AG20443 (cell line): ENCODE measurements at places on chromosomes 5 and 9.

GRCh38 chr5:133119233-133119711, 67.5 kb downstream of the HSPA4 start:
- no peak for DNase-seq

- DNase-seq: no peak
Measured at GRCh38 chr5:171523781-171524180, 104.3 kb downstream of the FGF18 start.

DNA sequence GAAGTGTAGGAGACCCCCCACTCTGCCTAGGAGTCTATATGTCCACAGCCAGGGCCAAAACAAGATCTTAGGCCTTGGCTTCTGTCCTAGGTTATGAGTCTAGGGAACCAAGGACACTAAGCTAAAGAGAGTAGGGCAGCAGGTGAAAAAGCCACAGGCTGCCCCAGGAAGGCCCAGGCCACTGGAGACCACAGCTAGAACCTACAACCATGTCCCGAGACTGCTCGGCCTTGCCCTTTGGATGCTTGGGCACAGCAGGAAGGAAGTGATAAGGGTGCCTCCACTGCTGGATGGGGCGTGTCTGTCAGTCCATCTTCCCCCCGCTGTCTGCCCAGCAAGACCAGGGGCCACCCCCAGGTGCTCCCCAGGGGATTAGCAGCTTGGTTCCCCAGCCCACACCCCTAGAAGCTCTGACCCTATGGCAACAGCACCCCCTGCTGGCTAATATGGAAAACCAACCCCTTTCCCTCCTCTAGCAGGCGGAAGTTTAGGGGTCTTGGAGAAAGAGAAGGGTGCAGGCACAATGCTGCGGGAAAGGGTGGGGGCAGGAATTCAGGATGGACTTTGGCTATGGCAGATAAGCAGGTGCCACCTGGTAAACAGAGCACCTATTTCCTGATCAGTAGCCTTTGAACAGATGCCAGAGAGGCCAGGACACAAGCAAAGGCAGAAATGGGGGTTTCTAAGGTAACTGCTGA, 10.5 kb upstream of the IRF1 start:
- DNase-seq: peak; percentile 61

DNA sequence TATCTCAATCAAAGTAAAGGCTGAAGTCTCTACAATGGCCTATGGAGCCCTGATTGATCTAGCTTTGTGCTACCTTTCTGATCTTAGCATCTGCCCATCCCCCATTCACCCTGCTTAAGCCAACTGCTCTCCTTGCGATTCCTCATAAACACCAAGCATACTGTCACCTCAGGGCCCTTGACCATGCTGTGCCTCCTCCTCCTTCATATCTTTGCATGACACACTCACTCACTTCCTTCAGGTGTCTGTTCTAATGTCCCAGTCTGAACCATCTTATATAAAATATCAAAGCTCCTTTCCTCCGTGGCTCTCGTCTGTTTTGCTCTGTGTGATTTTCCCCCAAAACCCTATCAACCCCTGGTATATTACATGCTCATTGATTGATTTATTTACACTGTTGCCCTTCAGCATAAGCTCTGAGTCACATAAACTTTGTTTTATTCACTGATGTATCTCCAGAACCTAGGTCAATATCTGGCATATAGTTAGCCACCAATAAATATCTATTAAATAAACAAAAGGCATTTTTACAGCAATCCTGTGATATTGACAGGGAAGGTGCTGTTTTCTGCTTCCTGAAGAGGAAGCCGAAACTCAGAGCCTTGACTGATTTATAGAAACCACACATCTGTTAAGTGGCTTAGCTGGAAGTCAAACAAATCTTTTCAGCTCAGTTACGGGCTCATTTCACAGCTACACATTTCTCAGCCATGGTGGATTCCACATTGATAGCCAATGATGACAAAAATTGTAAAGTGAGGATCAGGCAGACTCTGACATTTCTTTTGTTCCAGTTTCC, 103.6 kb downstream of the BOD1 start:
- DNase-seq: no peak

DNA sequence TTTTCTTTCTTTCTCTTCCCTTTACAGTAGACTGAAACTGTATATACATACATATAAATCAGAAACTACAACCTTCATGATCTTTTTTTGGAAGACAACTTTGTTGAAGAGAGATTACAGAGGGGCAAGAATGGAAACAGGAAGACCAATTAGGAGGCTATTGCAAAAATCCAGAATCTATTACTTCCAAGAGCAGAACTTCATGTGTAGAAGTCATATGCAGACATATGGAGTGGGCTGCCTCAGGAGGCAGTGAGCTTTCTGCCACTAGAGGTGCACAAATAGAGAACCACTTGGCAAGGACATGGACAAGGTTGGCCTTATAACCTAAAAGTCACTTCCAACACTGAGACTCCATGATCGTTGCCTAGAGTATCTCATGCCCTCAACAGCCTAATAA, 157.8 kb upstream of the NR4A3 start:
- no peak for DNase-seq

DNA sequence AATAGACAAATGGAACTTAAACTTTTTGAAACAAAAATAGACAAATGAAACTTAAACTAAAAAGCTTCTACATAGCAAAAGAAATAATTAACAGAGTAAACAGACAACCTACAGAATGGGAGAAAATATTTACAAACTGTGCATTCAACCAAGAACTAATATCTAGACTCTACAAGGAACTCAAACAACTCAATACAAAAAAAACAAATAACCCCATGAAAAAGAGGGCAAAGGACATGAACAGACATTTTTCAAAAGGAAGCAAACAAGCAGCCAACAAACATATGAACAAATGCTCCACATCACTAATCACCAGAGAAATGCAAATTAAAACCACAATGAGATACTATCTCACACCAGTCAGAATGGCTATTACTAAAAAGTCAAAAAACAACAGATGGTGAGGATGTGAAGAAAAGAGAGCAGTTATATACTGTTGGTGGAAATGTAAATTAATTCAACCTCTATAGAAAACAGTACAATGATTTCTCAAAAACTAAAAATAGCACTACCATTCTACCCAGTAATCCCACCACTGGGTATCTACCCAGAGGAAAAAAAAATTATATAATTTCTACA, 170.8 kb upstream of the RGMB start:
- DNase-seq: no peak

- no peak for DNase-seq
Measured at GRCh38 chr9:36488389-36488756, 84.3 kb upstream of the MELK start.

DNA sequence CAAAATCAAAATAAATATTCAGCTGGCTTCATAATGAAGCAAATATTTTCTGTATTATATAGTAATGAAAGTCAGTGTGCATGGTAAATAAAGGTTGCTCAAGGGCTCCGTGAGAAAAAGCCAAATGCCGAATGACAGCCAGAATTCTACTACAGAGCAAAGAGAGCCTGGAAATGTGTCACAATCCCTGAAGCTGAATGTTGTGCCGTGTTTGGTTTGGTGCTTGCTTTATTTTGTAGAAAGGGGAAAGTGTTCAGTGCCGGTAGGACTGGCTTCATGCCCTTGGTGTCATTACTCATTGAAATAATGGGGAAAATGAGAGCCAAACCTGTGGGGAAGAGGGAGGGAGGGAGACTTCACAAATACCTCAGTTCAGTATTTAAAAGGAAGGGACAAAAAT, 26.8 kb upstream of the ADAMTSL1 start:
- DNase-seq: peak; percentile 43

GRCh38 chr9:134286471-134287245, 39.6 kb upstream of the RXRA start:
- DNase-seq: no peak

GRCh38 chr5:35354751-35355150, 124.5 kb upstream of the PRLR start:
- DNase-seq: peak; percentile 55

DNA sequence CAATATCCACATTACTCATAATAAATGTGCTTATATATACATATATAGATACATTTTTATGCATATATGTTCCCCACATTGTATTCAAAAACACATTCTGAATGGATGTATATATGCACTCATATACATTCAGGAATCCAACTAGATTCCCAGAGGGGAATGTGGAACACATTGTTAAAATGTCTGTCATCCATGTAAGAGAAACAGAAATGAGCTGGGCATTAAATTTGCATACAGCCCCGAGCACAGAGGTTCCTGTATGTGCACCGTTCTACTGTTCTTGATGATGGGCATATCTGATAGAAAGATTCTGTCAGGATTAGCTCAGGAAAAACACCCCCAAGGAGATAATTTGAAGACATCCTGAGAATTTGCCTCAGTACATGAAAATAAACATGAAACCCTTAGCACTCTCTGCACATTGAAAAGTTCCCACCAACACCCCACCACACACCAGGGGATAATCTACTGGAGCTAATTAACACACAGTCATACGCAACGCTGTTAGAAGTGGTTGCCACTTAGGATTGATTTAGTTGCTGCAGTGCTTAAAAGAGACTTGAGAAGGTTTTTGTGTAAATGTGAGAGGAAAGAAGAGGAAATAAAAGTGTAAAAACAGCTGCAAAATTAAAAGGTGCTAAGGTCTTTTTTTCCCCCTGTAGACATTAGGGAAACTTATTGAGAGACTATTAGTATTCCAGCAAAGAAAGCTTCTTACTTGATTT, 223.3 kb downstream of the SLF1 start:
- no peak for DNase-seq

DNA sequence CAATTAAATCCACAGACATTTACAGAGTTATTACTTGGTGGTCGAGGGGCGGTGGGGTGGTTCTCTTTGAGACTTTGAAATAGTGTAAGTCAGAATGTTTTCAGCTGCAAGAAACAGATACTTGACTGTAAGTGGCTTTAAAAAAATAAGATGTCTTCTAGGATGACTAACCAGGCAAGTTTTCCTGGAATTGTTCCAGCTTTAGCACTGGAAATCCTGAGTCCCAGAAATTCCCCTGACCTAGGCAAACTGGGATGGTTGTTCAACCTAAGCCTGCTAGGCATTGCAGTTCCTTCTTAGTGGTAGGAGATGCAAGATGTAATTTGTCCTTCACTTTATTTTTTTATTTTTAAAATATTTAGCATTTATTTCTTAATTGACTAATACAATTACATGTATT, 169.5 kb upstream of the POC5 start:
- no peak for DNase-seq

- DNase-seq: no peak
Measured at GRCh38 chr5:58378613-58379390, 81.1 kb downstream of the PLK2 start.

DNA sequence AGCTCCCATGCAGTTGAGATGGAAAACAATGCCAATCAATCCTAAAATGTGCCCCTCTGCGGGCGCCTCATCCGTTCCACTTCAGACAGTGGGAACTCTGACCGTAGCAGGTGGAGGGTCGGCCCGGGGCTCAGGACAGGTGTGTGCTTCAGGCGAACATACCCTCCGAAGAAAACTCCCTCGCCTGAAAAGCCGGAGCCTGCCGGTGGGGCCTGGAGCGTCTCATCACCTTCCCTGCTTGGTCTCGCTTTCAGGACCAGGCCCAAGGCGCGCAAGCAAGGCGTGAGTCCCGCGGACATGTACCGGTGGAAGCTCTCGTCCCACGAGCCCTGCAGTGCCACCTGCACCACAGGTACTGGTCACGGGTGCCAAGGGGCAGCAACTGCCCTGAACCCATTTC, 26.4 kb downstream of the ADAMTSL2 start:
- DNase-seq: no peak

DNA sequence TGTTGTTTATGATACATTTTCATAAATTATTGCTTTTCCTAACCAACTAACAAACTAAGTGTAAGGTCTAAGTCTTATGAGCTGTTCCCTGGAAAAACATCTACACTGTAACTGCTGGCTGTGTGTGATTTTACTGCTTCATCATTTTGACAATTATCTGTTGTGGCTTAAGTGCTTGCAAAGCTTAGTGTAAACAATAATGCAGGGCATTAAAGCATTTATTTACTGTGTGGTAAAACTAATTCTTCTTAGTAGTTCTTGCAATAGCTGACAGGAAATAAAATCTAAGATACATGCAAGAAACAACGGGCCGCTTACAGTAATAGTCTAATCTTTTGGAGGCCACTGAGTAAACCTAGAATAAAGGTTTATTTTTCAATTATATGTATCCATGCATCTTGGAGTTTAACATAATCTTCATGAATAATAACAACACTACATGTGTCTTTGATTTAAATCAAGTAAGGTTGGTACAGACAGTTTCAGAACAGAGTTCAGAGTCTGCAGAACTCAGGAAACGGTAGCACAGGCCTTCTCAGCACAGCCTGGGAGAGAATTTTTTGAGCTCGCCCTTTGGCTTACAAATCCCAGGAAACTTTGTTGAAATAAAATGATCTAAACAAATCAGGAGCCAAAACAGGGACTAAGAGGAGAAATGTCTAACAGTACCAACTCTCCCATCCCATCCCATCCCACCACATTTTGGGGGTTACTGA, 473.1 kb downstream of the NR2F1-AS1 start:
- no peak for DNase-seq

GRCh38 chr5:64166201-64166959, 737 bp downstream of the RNF180 start:
- DNase-seq: peak; percentile 41

GRCh38 chr5:140883927-140884697, 2.2 kb downstream of the PCDHA13 start:
- DNase-seq: no peak
